ENCODE measurements at places on chromosomes 13 and 19. TPM values are rescaled to one million over a fixed set of nuclear protein-coding genes. Genes with fewer than 3 reads are reported as not detected.

Gene TMEM59L
- 14.3 TPM for total RNA-seq

Gene ATP11A
- total RNA-seq, result 80.4 TPM

Gene FXYD7
- 0.71 TPM for total RNA-seq

Gene ZNF101
- 12.8 TPM for total RNA-seq

Gene ZNF571
- total RNA-seq, result 0.10 TPM

Gene ANKLE1
- 14.8 TPM for total RNA-seq

Gene SLC7A10
- total RNA-seq, result 0.25 TPM

Gene ARL11
- total RNA-seq, result not detected

Gene HIPK4
- total RNA-seq, result 0.74 TPM

Gene PSG1
- not detected for total RNA-seq

Gene SPATA13
- total RNA-seq, result 21.4 TPM

Gene ASPDH
- total RNA-seq, result not detected

Gene RPL18A
- 3,525 TPM for total RNA-seq

Gene HAUS5
- total RNA-seq, result 31.7 TPM

Gene TEX101
- not detected for total RNA-seq

Gene MISP3
- 5.2 TPM for total RNA-seq

Gene CYP2F1
- total RNA-seq, result not detected

Gene CAPN12
- 8.8 TPM for total RNA-seq

Gene MAB21L1
- total RNA-seq, result not detected

Gene CACNG6
- total RNA-seq, result 0.15 TPM

Gene FBXW9
- total RNA-seq, result 14.0 TPM

Gene ALOX5AP
- total RNA-seq, result not detected

Gene NLRP5
- total RNA-seq, result 0.30 TPM

Gene FBXO27
- 16.4 TPM for total RNA-seq

Gene FGF14
- not detected for total RNA-seq

Gene FRY
- total RNA-seq, result 1.4 TPM

Gene CABP5
- not detected for total RNA-seq

Gene CLIP3
- 1.5 TPM for total RNA-seq

Gene DAND5
- 0.25 TPM for total RNA-seq

Gene SYT3
- 4.6 TPM for total RNA-seq
